ENCODE measurements at places on chromosomes 2 and 18.

- DNase-seq, result no peak
Measured at GRCh38 chr2:151021747-151022452, 239.8 kb downstream of the RBM43 start.

GRCh38 chr2:135948642-135949355 lies 36.6 kb downstream of the DARS1 start:
- peak; percentile 60 for DNase-seq

GRCh38 chr18:2978208-2978607 lies 34.7 kb downstream of the LPIN2 start:
- DNase-seq, result peak; percentile 54

DNA sequence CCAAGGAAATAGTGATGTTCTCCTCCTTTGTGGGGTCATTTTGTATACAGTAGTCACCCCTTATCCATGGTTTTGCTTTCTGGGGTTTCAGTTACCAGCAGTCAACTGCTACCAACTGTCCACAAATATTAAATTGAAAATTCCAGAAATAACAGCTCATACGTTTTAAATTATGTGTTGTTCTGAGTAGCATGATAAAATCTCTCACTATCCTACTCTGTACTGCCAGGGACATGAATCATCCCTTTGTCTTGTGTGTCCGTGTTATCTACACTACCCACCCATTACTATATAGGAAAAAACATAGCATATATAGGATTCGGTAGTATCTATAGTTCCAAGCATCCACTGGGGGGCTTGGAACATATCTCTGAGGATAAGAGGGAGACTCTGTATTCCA lies 120.9 kb upstream of the DCC start:
- DNase-seq, result no peak

GRCh38 chr2:30731706-30732105 lies 75.5 kb downstream of the CAPN13 start:
- DNase-seq, result no peak

GRCh38 chr2:204177977-204178522 lies 241.5 kb downstream of the ICOS start:
- no peak for DNase-seq

DNA sequence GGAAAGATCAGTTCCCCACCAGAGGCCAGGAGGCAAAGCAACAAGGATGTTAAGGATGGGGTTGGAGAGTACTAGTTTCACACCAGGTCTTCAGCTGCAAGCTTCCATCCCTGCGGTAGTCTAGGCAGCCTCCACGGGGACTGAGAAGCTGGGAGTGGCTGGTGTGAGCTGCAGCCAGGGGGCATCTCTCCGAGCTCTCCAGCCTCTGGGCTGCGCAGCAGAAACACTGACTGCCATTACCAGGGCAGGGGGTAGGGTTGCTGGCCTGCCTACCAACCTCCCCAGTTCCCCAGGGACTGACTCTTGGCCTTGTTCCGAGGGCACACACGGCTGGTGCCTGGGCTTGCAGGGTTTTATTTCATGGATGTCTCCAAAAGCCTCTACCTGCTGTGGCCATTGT lies 15.9 kb downstream of the GATA6 start:
- DNase-seq, result no peak

- no peak for DNase-seq
Measured at GRCh38 chr2:109690457-109690821, 76.3 kb downstream of the SOWAHC start.

DNA sequence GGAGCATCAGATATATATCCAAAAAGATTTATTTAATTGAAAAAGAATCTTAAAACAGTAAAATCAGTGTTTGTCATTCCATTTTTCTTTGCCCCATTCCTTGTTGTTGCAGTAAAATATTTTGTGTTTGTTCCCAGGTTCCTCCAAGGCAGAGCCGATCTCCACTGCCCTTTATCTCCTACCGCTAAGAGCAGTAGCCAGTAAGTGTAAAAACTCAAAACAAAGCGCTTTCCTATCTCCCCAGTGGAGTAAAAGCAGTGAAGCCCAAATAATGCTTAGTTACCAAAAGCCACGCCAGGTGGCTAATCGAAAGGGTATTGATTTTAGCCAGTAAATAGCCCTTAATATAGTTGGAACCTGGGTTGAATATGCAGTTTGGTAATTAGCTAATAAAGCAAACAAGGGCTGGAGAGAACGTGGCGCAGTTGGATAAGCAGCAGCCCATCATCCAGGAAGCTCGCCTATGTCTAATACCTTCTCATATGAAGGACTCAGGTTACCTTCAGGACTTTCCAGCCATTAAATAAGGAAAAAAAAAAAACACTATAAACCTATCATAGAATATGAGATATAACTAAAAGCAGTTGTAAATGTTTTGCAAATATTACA lies 12.4 kb upstream of the GPD2 start:
- no peak for DNase-seq

DNA sequence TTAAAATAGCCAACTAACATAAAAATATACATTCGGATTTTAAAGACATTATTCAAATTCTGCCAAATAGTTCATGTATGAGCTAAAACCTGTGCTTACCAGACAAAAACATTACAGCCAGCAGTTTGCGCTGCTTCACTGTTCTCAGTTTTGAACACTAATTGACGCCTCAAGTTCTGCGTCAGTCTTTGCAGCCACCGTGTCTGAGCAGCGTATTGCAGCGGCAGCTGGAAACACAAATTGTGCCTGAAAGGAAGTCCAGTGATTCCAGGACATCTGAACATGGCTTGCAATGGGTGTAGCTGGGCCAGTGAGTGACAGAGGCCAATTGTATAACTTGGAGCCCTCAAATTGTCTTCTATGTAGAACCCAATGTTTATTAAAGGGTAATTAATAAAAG lies 267.6 kb downstream of the TFCP2L1 start:
- no peak for DNase-seq

- DNase-seq, result peak; percentile 68
Measured at GRCh38 chr18:46174342-46175041, 70.3 kb downstream of the HAUS1 start.

- DNase-seq, result no peak
Measured at GRCh38 chr18:40348196-40348595, 1606.8 kb upstream of the PIK3C3 start.

- DNase-seq, result no peak
Measured at GRCh38 chr2:31986906-31987305, 23.9 kb downstream of the MEMO1 start.

DNA sequence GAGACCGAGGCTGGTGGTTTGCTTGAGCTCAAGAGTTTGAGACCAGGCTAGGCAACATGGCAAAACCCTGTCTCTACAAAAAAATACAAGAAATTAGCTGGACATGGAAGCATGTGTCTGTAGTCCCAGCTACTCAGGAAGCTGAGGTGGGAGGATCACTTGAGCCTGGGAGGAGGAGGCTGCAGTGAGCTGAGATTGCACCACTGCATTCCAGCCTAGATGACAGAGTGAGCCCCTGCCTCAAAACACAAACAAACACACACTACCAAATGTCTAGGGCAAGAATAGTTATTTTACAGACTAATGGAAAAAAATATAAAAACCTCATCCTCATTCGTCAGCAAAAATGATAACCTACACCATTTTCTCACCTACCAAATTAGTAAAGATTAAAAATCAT lies 15.3 kb downstream of the BUB1 start:
- DNase-seq, result peak; percentile 16

DNA sequence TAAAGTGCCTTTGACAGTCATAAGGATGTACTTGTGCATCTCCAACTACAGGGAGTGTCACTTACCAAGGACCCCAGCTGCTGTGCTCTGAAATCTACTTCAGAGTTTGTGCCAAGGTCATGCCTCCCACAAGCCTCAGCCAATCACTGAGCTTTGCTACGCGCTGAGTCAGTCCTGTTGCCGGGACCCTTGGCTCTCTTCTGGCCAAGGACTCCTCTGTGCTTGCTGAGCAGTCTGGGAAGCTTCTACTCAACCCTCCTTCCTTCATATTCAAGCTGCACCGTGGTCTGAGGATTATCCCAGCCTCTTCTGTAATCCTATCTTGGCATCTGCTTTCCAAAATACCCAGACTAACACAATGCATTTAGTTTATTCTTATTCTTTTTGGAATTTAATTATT lies 398.9 kb upstream of the FANCL start:
- no peak for DNase-seq

- DNase-seq, result no peak
Measured at GRCh38 chr2:148301362-148301761, 280.5 kb downstream of the MBD5 start.

- DNase-seq, result no peak
Measured at GRCh38 chr18:79600596-79600995, 79.0 kb upstream of the CTDP1 start.

GRCh38 chr2:205474741-205475415 lies 207.4 kb upstream of the NRP2 start:
- peak; percentile 61 for DNase-seq

DNA sequence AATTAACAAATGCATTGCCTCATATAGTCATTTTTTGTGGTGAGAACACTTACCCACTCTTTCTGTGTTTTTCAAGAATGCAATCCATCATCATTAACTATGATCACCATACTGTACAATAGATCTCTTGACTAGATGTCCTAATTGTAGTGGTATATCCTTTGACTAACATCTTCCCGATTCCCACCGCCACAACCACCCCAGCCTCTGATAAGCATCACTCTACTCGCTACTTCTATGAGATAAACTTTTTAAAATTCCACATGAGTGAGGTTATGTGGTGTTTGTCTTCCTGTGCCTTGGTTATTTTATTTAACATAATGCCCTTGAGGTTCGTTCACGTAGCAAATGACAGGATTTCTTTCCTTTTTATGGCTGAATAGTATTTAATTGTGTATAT lies 6.6 kb downstream of the VWA3B start:
- DNase-seq, result no peak

GRCh38 chr2:54635554-54636152 lies 87.8 kb upstream of the EML6 start:
- peak; percentile 50 for DNase-seq

DNA sequence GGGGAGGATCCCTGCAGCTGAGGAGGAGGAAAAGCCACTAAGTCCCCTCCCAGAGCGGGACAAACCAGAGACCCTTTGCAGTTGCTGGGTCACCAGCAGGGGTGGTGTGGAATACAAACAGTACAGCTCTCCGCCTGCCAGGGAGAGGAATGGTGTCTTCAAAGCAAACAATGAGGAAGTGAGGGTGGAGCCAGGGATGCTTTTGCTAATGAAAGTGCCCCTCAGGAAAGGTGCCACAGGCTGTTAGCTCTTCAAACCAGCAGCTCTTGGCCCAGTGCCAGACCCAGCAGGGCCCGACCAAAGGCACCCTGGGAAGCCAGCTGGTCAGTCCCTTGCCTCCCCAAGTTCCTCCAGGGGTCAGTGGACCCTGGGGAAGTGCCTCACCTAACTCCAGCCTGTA lies 102.8 kb downstream of the HIBCH start:
- DNase-seq, result peak; percentile 36

DNA sequence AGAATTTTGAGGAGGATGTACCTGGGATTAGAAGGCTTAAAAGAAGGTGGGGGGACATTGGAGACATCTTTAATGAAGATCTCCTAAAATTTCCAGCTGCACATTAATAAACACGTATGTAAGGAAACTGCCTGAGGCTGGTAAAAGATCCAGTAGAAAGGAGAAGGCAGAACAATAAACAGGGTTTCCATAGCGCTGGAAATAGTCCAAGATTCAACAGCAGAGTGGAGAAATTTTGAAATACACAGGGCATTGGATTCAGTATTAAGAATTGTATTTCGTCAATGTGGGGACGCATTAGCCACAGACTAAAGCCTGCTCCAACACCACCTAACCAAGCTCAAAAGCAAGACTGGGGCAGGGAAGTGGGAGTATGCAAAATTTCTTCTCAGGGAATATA lies 606.9 kb upstream of the NRXN1 start:
- DNase-seq, result no peak

DNA sequence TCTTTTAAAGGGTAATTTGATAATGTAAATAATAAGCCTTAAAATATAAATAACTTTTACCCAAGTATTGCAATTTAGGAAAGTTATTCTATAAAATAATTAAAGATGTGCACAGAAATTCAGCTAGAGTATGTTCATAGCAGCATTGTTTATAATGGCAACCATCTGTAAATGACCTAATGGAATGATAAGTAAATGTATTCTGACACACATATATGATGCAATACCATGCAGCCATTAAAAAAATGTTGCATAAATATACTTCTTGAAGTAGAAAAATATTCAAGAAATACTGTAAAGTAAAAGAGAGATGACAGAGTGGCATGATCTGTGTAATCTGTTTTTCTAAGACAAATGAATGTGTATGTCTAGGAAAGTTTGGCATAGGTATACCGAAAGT lies 545.7 kb downstream of the ZEB2 start:
- no peak for DNase-seq

DNA sequence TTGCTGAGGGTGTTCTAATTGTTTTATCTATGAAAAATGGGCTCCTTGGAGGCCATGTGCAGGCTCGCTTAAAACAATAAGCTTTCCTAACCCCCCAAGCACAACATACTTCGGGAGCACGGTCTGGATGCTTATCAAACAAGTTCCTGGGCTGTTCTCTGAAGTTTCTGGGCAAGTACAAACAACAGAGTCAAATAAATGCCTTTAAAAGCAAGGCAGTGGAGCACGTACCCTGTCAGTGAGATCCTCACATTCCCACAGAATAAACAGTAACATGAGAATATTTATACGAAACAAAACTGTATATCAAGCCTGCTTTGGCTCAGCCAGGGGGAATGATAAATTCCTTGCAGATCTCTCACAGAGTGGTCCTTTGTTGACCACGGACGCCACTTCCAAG lies 44.8 kb downstream of the FTCDNL1 start:
- DNase-seq, result peak; percentile 42

GRCh38 chr18:617970-618504 lies 21.2 kb downstream of the CLUL1 start:
- DNase-seq, result no peak

DNA sequence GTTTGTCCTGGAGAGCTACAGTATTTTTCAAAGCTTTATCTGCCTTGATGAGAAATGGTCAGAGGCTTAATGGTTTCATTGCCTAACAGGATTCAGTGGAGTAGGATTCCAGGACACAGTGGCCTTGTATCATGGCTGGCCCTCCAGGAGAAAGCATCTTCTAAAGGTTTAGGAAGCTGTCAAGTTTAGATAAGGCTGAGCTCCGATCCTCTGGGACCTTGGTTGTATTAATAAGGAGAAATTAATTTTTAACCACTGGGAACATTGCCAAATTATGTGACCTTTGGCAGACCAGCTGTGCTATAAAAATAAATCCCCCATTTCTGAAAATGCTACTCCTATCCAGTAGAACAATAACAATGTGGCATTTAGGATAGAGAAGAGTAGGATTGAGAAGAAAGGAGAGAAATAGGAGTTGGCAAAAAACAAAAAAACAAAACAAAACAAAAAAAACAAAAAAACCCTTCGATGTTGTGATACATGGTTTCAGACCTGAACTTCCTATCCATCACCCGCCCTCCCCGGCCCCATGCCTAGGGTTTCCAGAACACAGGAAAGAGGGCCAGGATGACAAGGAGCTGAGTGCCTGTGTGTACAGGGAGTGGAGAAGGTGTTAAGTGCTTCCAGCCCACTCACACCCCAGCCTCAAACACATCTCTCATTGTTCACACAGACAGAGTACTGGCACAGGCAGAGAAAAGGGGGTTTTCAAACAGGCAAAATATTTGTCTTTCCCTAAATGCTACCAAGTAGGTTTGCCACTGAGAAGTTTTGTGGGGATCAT lies 6.3 kb downstream of the NRP2 start:
- DNase-seq, result peak; percentile 46
